ENCODE measurements at places on chromosomes 6 and 20. TPM values are rescaled to one million over a fixed set of nuclear protein-coding genes. Genes with fewer than 3 reads are reported as not detected.

GTSF1L gene
- not detected for total RNA-seq

DNA sequence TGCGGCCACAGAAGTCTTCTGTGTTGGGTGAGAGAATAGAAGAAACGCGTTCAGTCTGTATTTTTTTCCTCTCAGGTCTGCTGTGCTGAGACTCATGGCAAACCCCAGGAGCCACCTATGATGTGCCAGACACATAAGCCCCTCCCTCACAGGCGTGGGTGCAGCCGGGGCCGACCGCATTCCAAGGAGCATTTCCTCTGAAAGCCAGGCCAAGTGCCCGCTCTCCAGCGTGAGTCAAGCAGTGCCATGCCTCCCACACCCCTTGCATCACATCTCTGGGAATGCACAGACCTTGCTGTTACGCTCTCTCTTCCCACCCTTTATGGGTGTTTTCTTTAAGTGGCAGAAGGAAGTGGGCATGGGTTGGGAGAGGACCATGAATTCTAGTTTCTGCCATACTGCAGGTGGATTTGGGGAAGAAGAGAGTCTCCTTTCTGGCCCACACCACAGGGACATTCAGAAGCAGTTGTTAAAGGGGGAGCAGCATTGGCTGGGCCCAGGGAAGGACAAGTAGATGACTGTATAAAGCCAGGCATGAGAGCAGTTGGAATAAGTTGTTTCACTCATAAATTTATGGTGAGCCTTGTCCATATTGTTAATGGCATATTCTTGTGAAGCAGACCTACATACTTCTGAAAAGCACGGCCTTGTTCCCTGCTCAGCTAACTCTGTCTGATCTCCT, 37.1 kb upstream of the TFAP2A start:
- no peak for DNase-seq

GRCh38 chr6:50837589-50838445, 19.1 kb downstream of the TFAP2B start:
- no peak for DNase-seq

DNA sequence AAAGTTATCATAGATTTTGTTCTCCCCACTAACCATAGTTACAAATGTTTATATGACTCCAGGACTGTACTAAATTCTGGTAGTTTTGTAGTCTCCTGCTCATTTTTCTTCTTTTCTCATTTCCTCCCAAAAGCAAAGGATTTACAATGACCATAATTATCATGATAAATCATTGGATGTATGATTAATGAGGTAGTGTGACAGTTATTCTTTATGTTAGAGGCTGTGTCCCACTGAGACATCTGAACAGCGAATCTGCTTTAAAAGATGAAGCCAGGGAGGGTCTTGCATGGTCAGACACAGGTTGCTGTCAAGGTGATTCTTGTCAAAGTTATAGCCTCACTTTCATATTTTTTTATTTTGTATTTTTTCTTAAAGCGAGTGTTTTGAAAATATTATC, 285.2 kb upstream of the STXBP5 start:
- DNase-seq = no peak

DNA sequence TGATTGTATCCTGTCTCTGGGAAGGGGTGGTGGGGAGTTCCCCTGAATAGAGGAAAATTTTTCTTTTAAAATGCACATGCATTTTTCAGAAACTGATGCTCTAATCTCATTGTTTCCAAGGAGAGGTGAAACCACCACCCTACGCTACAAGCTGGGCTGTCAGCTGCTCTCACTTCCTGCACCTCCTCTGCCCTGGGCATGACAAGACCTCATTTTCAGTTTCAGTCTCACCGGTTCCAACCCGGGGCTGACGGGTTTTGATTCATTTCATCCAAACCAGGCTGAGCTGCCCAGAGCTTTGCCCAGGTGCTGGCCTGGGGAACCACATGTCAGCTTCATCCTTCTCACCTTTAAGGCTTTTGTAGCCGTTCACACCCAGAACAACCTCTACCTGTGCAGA, 99.7 kb downstream of the EYA2 start:
- DNase-seq = no peak

- DNase-seq = no peak
Measured at GRCh38 chr20:15047042-15047441, 709.6 kb upstream of the FLRT3 start.

DNA sequence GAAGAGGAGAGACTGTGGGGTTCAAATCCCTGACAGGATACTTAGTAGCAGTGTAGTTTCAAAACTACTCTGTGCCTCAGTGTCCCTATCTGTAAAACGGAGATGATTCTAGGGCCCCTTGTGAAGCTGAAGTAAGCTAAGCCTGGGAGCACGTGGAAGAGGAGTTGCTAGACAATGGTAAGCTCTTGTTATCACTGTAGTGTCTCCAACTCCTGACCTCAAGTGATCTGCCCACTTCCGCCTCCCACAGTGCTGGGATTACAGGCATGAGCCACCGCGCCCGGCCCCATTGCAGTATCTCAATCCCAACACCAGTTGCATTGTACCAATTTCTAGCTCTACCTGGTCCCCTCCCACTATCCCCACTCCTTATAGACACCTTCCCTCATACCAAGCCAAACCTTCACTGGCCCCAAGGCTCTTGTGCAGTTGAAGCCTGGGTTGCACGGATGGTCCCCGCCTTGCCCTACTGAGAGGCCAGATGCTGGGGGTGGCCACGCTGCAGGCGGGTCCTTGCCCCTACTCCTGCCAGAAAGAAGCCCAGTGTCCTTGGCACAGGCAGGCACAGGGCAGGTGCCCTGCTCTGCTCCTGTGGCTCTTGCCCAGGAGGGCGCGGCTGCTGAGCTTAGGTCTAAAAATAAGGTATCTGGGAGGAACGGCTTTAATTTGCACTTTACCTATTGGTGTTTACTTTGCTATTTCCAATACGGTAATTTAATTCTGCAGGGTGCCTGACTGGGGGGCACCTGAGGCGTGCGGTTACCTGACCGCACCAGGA, 118.1 kb downstream of the VEGFA start:
- DNase-seq = no peak

DNA sequence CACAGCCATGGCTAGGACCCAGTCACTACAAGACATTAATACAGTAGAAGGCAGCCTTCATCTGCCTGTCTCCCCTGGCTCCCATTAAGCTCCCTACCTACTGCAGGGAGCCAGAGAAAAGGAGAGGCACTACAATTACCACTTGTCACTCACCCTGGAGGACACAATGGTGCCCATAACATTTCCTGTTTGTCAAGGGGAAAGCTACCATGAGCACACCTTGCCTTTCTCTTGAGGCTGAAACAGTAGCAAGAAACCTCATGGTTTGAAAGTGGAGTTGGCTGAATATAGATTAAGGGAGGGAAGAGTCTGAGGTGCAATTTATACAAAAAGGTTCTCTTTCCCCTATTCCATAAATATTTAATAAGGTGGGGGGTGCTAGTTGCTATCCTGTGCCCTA, 27.9 kb downstream of the STK38 start:
- no peak for DNase-seq

DNA sequence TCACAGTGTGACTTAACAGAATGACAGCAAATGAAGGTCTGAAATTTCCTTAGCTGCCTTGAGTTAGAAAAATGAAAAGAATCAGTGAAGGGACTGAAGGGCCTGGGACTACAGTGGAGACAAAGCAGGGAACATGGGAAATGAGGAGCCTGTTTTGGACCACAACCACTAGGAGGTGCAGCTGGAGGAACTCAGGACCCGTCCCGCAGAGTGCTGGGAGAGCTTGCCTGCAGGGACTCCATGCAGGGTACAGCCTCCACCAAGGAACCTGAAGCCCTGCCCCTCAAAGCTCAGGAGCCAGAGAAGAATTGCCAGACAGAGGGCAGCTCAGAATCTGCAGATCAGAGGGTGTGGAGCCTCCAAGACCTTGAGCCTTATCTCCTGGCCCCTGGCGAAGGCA, 50.7 kb downstream of the LRFN2 start:
- DNase-seq = no peak

CST5 gene
- not detected for total RNA-seq

XPO5 gene
- 25.1 TPM for total RNA-seq

GRCh38 chr6:170017603-170018320, 266.3 kb downstream of the ERMARD start:
- DNase-seq = no peak

CDS2 gene
- 20.6 TPM for total RNA-seq

- DNase-seq = no peak
Measured at GRCh38 chr20:37336369-37337207, 9.4 kb upstream of the SRC start.

GRIK2 gene
- total RNA-seq = 3.7 TPM

FUCA2 gene
- 13.6 TPM for total RNA-seq

- no peak for DNase-seq
Measured at GRCh38 chr6:79993911-79994309, 10.5 kb upstream of the TTK start.

SLC26A8 gene
- total RNA-seq = 0.20 TPM

OPRM1 gene
- not detected for total RNA-seq

EBF4 gene
- 2.5 TPM for total RNA-seq

DNA sequence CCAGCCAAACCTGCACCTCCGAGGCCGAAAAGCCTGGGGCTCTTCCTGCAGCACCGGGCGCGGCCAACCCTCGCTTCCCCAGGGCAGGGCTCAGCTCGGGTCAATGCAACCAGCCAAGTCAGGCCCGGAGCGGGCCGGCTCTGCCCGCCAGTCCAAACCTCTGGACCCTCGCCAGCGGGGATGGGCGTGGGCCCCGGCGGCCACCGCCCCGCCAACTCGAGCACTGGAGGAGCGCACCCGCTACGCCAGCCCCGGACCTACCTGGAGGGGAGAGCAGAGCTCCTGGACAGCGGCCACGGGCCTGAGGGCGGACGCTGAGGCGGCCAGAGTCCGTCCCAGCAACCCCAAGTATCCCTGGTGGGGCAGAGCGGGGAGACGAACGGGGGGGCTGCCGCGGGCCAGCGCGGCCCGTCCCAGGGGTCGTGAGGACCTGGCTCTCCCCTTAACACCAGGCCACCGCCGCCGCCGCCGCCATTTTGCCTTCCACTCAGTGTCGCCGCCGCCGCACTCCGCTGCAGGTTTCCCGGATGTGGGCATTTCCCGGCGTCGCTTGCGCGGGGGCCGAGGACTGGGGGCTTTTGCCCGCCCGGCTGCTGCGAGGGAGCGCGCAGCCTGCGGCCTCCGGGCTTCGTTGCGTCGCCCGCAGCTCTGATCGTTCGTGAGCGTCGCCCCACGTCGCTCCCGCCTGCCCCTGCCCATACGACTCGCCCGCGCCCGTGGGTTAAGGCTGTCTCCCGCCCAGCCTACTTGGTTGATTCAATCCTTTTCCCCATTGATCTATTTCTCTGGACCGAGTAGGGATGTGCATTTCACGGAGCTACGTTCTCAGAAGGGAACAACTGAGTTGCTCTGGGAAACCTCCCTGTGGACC, at the start of gene LATS1:
LATS1 (minus strand) TSS at position 514 of the 871 bp plus-strand sequence. CDS start 15,975 bp downstream, outside the sequence.
- peak; percentile 86 for DNase-seq

SLC22A7 gene
- not detected for total RNA-seq

BFSP1 gene
- 1.3 TPM for total RNA-seq

GRCh38 chr20:8854571-8854970, 214.3 kb upstream of the PLCB4 start:
- peak; percentile 42 for DNase-seq

GRCh38 chr20:58150772-58151171, 77.7 kb downstream of the ANKRD60 start:
- DNase-seq = no peak

HLA-DQB2 gene
- total RNA-seq = 6.4 TPM

DNA sequence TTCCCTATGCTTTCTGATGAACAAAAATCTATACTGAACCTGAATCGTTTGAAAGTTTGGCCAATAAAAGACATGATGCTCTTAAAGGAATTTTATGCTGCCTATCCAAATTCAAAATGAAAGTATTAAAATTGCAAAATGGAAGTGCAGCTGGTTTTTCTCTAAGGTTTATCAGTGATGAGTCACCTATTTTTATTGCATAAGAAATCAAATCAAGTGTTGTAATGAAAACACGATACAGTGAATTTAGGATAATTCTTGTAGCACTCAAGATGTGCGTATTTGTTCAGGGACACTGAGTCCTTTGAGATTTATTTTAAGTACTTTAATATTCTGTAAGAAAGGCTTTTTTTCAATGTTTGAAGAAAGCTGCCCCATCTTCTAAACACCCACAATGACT, 409.5 kb downstream of the ADGRB3 start:
- no peak for DNase-seq

- DNase-seq = no peak
Measured at GRCh38 chr6:163409712-163410111, 4.8 kb upstream of the QKI start.

DNA sequence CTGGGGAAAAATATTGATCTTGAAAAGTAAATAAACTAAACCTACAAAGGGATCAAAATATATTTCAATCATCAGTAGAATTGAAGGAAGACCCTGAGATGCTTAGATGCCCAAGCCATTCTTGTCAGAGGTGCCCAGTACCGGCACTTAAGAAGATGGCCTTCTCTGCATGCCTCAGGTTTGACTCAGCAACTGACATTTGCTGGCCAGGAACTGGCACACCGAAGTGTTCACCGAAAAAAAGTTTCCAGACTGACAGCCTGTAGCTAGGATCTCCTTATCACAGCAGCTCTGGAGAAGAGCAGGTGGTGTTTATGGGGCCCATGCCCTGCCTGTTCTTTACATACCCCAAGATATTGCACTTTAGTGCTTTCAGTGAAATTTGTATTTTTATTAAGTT, 203.2 kb downstream of the MOXD1 start:
- no peak for DNase-seq

DNA sequence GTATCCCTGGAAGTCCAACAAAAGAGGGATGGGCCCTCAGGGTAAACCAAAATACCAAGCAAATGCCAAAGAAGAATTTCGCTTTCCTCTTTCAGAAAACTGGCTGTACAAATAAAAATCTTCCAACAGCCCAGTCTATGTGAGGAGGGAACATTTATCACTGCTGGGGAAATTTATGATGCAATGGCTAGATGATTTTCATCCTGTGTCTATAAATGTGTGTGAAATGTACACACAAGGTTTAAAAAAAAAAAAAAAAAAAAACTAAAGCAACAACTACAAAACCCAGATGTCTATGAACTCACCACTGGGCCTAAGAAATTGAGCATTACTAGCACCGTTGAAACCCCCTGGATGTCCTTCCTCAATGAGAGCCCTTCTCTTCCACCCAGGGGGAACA, 68.7 kb upstream of the SLC4A11 start:
- DNase-seq = no peak

Measured in skin of body (tissue), 3 donors.